ENCODE measurements at places on chromosomes 4 and X.

- DNase-seq, result no peak
Observed at GRCh38 chrX:140503714-140504351, 1.0 kb downstream of the SOX3 start.

DNA sequence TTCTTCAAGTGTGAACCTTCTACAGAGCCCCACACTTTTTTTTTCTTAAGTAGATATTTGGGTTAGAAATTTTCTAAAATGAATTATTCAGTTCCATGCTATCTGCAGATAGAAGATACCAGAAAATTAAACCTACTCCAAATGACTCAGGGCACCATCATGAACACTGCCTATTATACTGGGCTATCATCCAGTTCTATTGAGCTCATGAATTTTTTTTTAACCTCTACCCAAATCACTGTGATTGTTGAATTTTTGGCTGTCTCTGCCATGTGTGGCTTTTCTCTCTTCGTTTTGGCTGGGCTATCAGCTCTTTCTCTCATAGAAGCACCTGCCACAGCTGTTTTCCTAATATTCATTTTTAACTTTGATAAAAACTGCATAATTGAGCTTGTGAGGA lies 31.0 kb upstream of the SLC34A2 start:
- DNase-seq, result no peak

DNA sequence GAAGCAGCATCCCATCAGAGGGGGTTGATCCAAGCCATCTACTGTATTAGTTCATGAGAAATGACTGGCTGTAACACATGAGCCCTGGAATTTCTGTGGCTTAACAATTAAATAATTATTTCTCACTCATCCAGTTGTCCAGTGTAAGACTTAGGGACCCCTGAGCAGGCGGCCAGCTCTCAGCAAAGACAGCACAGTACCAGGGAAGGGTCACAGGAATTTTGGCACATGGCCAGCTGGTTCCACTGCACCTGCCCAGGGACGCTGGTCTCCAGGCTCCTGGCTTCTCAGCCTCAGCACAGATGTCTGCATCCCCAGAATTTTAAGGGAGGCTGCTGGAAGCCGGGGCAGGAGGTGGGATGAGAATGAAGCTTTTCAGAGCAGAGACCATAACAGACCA lies 93.7 kb upstream of the DHRSX start:
- DNase-seq, result no peak

- DNase-seq, result no peak
Observed at GRCh38 chr4:140556372-140557085, 12.2 kb downstream of the UCP1 start.

DNA sequence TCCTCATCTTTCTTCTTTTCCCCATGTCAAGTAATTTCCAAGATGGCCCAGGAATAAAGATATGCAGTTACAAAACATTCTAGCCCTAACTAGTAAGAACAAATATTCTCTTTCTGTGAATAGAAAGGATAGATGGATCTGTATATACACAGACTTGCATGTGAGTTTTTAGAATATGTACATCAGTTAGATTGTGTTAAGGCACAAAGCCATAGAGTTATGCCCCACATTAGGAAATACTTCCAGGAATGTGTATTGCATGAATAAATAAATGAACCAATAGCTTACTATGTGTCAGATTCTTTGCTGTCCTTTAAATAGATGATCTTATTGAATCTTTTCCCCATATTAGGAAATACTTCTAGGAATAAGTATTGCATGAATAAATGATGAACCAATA lies 46.0 kb upstream of the TMPRSS11E start:
- no peak for DNase-seq

DNA sequence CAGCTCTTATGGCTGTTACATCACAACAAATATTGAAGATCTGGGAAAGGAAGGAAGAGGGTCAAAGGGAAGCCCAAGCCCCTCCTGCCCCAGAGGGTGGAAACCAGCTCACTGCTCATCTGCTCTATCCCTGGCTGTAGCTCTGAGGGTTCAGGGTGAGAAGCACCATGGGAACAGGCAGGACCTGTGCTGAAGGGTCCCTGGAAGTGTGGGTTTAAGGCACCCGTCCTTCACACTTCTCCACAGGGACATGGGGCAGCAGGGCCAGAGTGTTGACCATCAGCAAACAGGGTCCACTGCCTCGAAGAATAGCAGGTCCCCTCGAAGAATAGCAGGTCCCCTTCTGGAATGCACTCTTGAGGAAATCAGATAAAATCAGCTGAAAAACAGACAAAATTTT lies 4.4 kb downstream of the RTL5 start:
- no peak for DNase-seq

DNA sequence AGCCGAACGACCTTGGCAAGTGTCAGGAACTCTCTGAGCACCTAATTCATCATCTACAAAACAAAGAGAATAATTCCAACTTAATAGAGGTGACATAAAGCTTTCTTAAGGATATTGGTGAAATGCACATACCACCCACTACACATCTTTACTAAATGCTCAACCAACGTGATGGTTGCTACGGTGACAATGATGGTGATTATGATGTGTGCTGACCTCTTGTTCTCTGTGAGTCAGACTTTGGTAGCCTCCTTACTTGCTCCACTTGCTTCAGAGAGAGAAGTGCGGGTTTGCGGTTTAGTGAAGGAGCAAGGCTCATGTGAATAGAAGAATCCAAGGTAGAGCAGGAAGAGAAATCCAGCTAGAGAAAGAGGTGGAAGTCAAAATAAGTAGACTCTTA lies 52.8 kb upstream of the CLNK start:
- no peak for DNase-seq

GRCh38 chr4:107333518-107333917 lies 297.4 kb upstream of the DKK2 start:
- DNase-seq, result no peak

GRCh38 chr4:91114386-91114785 lies 987.2 kb downstream of the CCSER1 start:
- DNase-seq, result no peak

DNA sequence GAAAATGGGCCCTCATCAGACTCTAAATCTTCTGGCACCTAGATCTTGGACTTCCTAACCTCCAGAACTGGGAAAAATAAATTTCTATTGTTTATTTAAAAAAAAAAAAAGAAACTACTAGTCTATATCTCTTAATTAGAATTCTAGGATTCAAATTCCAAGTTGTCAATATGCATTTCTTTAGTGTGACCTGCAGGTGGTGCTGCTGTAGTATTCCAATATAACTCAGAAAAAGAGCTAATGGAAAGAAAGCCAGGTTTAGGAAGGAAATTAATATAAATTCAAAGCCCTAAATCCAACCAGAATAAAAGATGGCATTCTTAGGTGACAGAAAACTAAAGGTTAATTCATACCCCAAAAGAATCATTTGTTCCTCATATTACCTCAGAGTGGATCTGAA lies 80.0 kb upstream of the NALF2 start:
- peak; percentile 8 for DNase-seq

DNA sequence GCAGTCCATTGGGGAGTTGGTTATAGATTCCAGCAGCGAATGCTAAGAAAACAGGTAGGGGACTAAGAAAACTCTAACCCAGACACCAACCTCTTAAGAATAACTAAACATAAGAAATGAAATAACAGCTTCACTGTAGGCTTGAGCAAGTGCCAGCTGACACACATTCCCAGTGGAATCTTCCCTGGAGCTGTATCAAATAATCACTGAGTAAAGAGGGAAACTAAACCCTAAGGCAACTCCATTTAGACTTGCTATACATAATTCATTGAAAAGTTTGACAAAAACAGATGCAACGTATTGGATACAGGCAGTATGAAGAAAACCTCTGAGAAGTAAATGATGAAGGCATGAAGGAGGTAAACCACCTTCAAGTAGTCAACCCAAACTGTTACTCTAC lies 293.5 kb downstream of the OPHN1 start:
- DNase-seq, result no peak

DNA sequence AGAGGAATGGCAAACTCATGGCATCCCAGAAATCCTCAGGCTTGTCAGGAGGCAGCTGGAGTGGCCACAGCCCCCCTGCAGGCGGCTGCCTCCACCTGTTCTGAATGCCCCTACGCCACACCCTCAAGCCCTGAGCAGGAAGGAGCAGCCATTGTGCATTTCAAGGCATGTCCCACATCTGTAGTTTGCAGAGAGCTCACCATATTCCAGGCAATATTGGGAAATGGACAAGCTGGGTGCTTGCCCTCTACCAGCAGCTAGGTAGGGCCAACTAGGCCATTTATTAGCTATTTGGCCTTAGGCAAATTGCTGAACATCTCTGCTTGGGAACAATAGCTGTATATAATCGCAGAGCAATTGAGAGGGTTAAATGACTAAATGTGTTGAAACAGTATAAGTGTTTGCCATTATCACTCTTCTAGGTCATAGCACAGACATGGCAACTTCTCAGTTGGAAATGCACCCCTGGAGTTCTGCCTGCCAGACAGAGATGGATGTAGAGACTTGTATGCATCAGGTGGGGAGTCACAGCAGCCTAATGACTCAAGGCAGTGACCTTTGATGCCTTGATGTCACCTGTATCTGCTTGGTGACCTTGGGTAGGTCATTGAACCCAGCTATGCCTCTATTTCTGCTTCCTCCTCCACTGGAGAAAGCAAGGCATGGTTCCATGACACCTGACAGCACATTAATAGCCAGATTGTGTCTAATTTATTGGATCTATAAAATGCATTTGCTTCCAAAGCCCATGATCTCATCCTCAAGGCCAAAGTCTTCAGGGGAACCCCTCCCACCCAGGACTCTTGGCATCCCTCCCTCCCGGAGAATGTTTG lies 52.8 kb downstream of the FHDC1 start:
- DNase-seq, result no peak

DNA sequence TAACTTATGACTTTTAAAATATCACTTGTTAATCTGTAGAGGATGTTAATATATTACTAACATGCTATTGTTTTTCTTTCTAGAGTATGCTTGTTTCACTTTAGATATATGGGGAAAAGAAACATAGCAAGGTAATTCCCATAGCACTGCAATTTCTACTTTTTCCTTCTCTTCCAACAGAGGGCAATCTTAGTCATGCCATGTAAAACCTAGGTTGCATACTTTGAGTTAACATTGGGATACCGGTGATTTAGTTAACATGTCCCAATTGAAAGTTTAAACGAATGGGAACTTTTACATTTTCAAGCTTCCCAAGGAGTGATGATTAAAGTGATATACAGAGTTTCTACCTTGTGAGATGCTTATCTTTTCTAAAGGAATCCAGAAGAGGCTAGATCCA lies 89.4 kb upstream of the IL13RA1 start:
- DNase-seq, result no peak

DNA sequence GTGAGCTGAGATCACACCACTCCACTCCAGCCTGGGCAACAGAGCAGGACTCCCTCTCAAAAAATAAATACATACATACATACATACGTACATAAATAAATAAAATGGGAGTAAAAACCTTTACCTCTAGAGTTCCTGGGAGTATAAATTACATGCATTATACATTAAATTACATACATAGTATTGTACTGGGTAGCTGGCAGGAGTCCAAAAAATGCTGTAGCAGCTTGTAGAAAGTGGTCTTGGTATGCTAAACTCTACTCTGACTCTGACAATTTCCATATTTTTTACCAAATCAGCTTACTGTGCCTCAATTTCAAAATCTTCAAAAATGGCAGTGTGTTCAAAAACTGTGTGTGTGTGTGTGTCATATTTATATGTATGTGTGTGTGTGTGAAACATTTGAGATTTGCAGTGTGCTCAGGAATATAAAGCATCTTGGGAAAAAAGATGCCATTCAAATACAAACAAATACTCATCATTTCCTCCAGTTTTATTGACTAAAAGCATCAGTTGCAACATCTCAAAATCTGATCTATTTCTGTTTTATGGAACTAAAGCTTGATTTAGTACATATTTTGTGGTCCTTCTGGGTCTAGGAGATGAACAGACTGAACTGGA lies 171.7 kb downstream of the SHROOM3 start:
- no peak for DNase-seq

DNA sequence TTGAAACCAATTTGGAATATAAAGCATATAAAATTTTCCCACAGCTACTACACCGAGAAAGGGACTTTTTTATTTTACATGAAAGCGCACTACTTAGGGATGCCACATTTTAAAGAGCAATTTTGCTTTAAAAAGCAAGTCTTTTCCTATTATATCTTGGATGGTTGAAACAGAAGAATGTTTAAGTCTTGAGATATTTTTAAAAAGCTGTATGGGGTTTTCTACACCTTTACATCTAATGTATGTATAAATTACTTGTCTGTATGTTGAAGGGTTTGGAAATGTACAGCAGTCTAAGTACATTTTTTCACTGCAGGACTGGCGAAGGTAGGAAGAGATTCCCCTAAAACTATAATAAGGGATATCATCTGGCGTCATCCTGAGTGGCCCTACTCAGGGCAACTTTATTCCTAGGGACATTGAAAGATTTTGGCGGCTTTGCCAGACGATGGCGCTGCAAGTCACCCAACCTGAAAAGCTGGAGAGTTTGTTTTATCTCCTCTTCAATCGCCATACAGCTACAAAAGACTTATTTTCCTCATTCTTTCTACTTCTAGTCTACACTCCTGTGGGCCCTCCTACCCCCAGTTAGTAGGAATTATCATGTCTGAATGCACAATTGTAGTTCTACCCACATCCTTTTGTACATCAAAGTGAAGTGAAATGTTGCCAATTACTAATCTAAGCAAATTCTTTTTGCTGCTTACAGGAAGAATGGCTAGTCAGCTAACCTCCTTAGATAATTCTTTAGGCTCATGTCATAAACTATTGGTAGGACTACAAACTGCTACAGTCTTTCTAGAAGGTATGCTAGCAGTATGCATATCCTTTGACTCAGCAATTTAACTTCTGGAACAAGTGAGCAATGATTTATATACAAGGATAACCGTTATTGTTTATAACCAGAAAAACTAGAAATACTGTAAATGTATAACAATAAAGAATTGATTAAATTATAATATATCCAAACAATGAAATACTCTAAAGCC lies 782 bp upstream of the NEK1 start:
- DNase-seq, result peak; percentile 85

Measured in left kidney (tissue), 8 donors.